ENCODE measurements at places on chromosomes 16 and 17.

DNA sequence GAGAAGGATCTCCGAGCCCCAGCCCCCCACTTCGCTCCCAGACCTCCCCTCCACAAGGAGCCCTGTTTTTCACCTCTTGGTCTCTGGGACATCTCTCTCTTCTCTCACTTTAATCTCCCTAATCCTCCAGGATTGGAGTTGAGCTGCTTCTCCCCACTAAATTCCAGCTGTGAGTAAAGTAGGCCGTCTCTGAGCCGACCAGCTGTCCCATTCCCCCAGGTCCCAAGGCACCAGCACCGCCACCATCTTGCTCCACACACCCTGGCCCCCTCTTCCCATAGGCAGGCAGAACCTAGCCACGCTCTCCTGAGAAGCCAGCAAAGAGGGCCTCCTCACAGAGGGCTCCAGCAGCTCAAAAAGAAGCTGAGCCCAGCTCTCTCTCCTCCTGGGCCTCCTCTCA is 878 bp downstream of the DLG4 start:
- ATAC-seq: no peak

- peak; percentile 17 for ATAC-seq
Observed at GRCh38 chr16:15415511-15415985, 18.8 kb upstream of the BMERB1 start.

DNA sequence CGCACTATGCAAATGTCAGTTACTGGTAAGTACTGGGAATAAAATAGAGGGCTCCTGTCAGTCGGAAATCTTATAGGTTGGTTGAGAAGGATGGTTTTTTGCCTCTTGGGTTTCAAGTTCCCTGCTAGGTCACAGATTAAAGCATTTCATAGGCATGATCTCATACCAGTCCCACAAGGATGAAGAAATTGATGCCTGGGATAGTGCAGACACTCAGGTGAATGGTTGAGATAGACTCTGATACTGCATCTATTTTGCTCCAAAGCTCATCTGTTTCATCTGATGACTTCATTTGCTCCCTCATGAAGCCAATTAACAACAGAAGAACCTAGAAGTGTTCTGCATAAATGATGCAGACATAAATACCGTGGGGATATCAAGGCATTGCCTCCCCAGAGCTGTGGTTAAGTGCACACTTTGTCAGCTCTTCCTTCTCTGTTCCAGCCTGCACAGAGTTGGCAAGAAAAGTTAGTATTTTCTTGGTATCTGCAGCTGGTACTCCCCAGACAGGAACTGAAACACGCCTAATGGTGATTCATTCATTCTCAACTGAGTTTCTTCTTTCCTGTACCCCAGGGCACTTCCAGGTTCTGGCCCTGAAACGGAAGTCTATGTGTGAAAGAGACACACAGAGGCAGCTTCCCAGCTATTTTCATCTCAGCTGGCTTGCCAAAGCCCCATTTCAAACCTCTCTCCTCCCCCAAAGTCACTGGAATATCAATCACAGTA is 418.3 kb upstream of the SALL1 start:
- ATAC-seq: no peak

DNA sequence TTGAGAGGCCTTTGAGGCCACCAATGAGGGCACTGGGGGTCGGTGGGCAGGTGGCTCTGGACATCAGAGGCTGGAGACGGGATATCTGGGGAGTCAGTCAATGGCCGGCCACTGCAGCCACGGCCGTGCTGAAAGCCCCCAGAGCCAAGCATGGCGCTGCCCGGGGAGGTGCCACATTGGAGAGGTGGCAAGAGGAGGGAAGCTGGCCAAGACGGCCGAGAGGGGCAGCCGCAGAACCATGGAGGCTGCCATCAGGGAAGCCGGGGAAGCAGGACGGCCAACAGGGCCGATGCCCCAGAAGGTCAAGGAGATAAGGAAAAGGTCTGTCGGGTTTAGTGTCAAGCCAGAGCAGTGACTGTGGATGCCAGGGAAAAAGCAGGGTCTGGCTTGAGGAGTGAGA is 9.8 kb downstream of the RTN4RL1 start:
- ATAC-seq: no peak

- ATAC-seq: no peak
Observed at GRCh38 chr17:21012736-21013135, 30.1 kb downstream of the USP22 start.

- no peak for ATAC-seq
Observed at GRCh38 chr16:20385844-20386832, 18.4 kb downstream of the PDILT start.

DNA sequence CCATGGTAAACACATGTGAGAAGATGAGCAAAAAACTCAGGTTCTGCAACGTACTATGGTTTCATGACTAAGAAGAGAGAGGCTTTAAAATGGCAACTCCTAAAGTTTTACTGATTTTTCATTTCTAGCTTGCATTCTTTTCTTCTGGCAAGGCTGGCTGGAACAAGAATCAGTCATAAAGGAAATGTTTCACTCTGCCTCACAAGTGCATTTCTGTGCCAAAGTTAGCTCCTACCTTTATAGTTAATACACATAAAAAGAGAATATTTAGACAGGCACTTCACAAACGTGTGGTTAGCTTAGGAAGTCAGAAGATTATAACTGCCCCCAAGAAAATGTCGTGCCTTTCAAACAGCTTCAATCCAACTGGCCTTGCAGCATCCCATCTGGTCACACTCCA is 417.1 kb upstream of the CDH11 start:
- ATAC-seq: no peak

DNA sequence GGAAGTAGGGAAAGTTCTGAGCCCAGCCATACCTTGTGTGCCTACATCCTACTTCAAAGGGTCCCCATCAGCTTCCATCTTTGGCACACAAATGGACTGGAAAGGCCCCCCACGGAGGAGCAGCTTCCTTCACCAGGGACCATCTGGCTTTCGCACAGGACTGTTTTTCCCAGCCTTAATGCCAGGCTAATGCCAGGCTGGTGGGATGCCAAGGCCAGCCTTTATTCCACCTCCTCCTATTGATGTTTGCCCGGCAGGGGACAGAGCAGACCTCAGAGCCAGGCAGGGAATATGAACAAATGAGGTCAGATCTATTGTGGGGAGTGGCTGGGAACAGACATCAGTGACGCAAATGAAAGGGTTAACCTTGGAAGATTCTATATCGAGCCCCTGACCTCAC is 5.7 kb downstream of the GPR179 start:
- no peak for ATAC-seq

GRCh38 chr17:82866590-82867191 is 26.9 kb upstream of the ZNF750 start:
- ATAC-seq: no peak

DNA sequence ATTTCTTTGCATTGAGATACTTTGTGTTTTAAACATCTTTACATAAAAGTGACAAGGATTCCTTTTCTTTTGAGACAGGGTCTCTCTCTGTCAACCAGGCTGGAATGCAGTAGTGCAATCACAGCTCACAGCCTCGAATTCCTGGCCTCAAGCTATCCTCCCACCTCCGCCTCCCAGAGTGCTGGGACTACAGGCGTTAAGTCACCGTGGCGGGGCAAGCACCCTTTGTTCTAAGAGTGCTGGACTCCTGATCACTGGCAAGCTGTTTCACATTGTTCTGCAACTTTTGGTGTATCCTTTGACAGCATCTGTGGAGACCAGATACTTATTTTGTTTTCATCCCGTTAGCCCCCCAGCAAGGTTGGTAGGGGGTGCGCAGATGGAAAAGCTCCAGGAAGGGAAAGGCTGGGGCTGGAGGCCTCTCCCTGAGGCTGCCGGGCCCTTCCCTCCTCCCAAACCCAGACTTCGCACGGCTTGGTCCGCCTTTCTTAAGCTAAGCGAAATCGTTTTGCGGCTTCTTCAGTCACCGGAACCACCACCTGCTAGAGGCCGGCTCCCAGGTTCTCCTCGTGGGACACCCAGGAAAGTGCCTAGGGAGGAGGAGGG is 1.1 kb downstream of the ST6GALNAC2 start:
- ATAC-seq: no peak

- ATAC-seq: no peak
Observed at GRCh38 chr17:71936977-71937376, 183.8 kb upstream of the SOX9 start.

GRCh38 chr16:3774156-3774767 is 56.9 kb upstream of the TRAP1 start:
- ATAC-seq: no peak

GRCh38 chr16:11418506-11418905 is 73.2 kb downstream of the RMI2 start:
- ATAC-seq: no peak

GRCh38 chr17:67289181-67289876 is 44.3 kb upstream of the HELZ start:
- no peak for ATAC-seq

GRCh38 chr17:35660902-35661301 is 70.5 kb upstream of the RASL10B start:
- no peak for ATAC-seq

- ATAC-seq: no peak
Observed at GRCh38 chr17:50498021-50498874, 10.0 kb upstream of the MYCBPAP start.

DNA sequence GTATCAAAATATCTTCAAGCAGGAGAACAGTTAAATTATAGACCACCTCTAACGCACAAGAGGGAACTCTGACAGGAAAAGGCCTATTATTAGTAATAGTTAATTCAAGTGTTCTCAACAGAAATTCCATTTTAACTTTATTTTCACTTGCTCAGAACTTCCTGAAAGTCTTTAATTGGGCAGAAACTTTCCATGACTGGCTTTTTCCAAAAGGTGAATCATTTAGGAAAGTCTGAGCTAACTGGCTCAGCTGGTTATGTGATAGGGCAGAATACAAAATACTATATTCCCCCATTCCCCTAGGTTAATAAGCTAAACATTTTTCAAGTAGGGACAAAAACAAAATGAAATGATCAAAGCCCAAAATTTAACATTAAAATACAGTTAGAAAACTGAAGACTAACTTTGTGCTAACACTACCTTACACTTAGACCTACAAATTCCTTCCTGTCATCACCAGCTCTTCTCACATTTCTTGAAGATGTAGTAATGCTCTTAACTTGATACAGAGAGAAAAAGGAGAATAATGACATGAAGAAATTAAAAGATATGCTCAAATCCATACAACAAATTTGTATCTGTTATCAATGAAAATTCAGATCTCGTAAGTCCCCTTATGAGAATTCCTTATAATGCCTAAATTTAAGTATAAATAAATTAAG is 31.0 kb downstream of the CFDP1 start:
- peak; percentile 20 for ATAC-seq

- no peak for ATAC-seq
Observed at GRCh38 chr17:57572062-57572461, 173.0 kb downstream of the CCDC182 start.

- no peak for ATAC-seq
Observed at GRCh38 chr16:88815901-88816589, 4.3 kb upstream of the APRT start.

GRCh38 chr16:3992297-3993051 is 112.0 kb upstream of the CREBBP start:
- ATAC-seq: no peak

- no peak for ATAC-seq
Observed at GRCh38 chr16:71637398-71637797, 11.4 kb downstream of the MARVELD3 start.

DNA sequence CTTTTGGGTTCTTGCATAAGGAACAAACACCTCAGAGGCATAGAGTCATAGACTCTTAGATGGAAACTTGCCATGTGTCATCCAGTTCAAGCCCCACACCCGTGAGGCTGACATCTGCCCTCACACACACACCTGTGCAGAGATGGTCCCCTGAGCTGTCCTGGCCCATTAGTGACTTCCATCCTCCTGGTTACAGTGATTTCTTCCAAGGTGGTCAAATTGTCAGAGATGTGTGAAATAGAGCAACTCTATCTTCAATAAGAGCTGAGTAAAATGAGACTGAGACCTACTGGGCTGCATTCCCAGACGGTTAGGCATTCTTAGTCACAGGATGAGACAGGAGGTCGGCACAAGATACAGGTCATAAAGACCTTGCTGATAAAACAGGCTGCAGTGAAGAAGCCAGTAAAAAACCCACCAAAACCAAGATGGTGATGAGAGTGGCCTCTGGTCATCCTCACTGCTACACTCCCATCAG is 342.2 kb upstream of the TNRC6C start:
- no peak for ATAC-seq

GRCh38 chr16:48366165-48367093 is 18.8 kb downstream of the SIAH1 start:
- peak; percentile 76 for ATAC-seq

DNA sequence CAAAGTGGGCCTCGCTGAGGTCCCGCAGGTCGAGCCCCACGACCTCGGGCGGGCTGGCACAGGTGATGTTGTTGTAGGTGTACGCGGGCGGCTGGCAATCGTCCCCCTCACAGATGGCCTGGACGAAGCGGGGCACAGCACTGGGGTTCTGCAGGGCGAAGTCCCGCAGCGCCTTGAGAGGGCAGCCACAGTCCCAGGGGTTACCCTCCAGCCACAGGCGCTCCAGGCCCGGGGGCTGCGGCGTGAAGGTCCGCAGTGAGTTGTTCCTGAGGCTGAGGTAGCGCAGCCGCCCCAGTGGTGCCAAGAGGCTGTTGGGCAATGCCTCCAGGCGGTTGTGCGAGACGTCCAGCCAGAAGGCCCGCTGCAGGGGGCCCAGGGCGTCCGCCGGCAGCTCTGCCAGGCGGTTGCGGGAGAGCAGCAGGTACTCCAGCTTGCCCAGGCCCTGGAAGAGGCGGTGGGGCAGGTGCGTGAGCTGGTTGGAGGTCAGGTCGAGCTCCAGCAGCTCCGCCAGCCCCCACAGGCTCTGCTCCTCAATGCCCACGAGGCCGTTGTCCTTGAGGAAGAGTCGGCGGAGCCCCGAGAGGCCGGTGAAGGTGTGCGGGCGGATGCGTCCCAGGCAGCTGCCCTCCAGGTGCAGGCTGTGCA is 2.8 kb downstream of the IGFALS start:
- ATAC-seq: no peak

DNA sequence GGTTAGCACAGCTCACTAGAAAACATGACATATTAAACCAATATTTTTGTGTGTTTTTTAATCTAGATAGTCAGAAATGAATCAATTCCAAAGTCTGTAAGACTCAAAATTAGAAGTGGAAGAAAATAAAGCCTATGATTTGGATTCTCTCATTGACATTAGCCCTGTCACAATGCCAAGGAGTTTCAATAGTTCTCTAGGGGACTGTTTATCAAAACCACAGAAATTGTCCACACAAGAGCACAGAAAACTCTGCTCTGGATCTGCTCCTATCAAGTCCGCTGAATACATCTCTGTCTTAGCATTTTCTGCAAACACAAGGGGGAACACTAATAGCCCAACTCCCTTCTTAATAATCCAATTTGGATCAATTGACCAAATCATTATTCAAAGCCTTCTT is 152.0 kb downstream of the HS3ST3B1 start:
- ATAC-seq: no peak

- no peak for ATAC-seq
Observed at GRCh38 chr17:63529711-63530556, 6.8 kb downstream of the KCNH6 start.

DNA sequence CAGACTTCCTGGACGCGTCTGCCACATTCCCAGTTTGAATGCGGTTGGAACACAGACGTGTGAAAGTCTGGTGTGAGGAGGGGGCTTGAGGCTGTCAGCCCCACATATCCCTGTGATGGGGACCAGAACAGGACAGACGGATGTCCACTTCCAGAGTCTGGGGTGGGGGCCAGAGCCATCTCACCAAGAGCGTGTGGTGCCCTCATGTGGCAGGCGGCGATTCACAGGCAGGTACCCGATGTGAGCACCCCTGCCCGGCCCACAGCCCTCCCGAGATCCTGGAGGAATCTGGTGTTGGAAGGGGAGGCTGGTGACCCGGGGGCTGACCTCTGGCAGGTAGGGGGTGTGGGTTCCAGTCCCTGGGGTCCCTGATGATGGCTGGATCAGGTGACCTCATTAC is 51.5 kb downstream of the ENGASE start:
- no peak for ATAC-seq

Measured in activated CD4-positive, CD25-positive, alpha-beta regulatory T cell treated with anti-CD3 and anti-CD28 coated beads, Interleukin-2, amount 50 U/mL, for 24 hours (primary cell).